ENCODE measurements at places on chromosomes 4 and X.

GRCh38 chr4:34851411-34851810 is 1392.9 kb downstream of the ARAP2 start:
- no peak for DNase-seq

GRCh38 chr4:76729460-76729859 is 168.5 kb downstream of the SOWAHB start:
- DNase-seq, result no peak

GRCh38 chr4:85402371-85402770 is 72.6 kb upstream of the ARHGAP24 start:
- DNase-seq, result no peak

- DNase-seq, result no peak
Observed at GRCh38 chr4:23485801-23486200, 404.0 kb downstream of the PPARGC1A start.

- no peak for DNase-seq
Observed at GRCh38 chr4:66911880-66912279, 633.4 kb downstream of the CENPC start.

- no peak for DNase-seq
Observed at GRCh38 chr4:101660607-101661006, 129.9 kb upstream of the BANK1 start.

DNA sequence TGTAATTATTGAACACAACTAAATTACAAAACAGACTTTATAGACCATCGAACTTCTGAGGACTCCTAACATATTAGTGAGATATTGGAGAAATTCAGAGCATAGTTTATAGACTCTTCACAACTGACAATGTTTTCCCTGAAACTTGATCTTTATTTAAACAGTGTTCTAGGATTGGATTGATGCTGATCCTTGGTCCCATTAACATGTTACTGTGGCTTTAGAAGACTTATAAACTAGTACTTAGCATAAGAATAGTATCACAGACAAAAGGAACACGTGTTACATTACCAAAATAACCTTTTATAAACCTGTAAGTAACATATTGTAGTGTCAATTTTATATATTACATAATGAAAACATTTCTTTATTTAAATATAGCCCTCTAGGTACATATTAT is 689.6 kb downstream of the CCSER1 start:
- DNase-seq, result no peak

DNA sequence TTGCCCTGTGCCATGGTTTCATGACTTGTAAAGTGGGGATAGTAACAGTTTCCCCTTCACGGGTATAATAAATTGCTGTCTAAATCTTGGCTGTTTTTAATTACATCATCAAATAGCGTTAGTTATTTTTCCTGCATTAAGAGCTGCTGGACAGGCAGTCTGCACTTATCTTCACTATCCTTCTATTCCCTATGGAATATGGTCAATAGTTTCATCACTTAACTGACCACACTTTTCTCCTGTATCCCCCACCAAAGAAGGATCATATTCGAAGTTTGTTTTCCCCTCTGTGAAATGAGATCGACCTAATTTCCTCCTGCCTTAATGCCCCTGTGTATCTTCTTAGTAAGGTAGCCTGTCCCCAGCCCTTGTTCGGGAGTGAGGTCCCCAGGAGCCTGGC is 133.2 kb downstream of the SHROOM3 start:
- DNase-seq, result no peak

DNA sequence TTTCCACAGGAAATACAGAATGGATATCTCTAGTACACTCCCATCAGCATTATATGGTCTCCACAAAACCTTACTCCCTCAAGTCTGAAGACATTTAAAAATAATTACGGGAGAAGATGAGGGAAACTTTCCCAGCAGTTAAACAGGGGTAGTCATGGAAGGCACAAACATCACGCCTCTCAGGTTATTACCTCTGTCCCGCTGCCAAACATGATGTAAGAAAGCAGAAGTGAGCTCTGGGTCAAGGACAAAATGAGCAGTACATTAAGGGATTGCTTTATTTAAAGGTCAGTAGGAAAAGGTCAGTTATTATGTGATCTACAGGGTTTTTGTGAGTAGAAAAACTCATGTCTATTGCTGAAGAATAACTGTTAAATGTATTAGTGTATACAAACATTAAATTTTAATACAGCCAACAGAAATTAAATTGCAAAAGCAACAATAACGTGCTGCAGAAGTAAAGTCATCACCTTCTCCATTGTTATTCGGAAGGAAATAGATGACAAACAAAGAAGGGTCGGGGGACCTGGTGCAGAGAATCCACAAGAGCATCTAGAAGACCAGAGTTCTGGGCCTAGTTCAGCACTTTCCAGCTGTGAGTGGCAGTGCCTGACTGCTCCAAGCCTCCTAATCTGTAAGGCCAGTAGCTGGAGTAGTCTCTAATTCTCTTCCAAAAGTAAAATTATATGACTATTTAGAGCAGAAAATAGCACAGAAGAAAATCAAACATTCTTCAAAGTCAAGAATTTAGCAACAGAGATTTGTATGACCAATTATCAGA is 171.2 kb downstream of the PPP3CA start:
- no peak for DNase-seq

DNA sequence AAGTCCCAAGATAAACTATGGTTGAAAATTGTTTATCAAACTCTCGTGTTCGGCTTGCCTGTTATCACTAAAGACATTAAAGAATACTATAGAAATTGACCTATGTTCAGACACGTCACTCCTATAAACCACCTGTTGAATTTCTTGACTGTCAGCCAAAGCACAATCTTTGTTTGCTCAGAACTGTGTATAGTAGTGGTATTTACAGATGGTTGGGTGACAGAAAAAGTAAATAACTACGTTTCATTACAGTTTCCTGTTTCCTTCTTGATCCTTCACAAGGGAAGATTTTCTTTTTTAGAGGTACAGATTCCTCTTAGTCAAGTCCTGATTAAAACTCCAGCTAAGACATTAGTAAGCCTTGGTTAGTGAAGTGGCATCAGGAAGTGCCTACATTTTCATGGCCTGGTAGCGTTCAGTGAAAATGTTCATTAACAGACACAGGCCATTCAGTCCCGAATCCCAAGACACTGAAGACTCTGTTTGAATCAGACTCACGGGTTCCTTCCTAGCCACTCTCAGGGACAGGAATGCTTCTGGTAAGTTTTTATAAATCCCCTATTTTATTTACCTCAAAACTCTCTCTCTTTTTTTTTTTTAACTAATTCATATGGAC is at the start of gene SMIM31:
Gene SMIM31, plus strand, starts transcription at position 259 of the 616 bp plus-strand sequence. CDS start 16,313 bp downstream, outside the sequence.
- DNase-seq, result no peak

- no peak for DNase-seq
Observed at GRCh38 chr4:78220283-78220682, 163.2 kb downstream of the FRAS1 start.

DNA sequence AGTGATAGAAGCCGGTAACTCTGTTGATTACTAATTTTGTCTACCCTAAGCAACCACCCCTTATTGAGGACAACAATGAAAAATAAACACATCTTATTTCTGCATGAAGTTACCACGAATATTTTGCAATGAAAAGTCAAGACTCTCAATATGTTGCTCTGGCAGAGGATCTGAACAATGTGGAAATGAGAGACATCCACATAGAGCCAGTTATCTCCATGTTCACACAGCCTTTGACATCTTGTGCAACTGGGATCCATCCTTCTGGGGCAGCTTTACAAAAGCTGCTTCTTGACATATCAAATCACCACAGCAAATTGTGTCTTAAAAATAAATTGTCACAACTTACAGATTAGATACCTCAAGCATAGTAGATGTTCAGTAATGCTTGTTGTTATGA is 10.2 kb downstream of the EDNRA start:
- DNase-seq, result no peak

DNA sequence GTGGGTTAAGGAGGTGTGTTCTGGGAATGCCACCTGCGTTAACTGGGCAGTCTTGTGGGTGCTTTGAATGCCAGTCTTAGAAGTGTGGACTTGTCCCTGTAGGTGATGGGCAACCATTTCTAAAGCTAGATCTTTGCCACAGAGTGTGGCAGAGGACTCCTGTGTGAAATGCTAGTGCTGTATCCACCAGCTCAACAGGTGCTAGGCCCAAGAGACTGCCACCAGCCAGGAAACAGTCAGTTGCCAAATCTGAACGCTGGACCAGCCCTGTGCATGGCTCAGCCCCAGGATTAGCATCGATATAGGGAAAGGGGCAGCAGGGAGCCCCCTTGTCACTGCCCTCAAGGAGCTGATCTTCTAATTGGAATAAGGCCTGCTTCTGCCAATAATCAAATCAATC is 35.3 kb downstream of the STARD8 start:
- no peak for DNase-seq

- no peak for DNase-seq
Observed at GRCh38 chr4:163598489-163598888, 104.0 kb downstream of the TMA16 start.

GRCh38 chr4:42906891-42907759 is 14.6 kb downstream of the GRXCR1 start:
- DNase-seq, result no peak

GRCh38 chr4:150318527-150318926 is 240.3 kb downstream of the DCLK2 start:
- no peak for DNase-seq

GRCh38 chrX:39823854-39824253 is 273.9 kb downstream of the BCOR start:
- no peak for DNase-seq

DNA sequence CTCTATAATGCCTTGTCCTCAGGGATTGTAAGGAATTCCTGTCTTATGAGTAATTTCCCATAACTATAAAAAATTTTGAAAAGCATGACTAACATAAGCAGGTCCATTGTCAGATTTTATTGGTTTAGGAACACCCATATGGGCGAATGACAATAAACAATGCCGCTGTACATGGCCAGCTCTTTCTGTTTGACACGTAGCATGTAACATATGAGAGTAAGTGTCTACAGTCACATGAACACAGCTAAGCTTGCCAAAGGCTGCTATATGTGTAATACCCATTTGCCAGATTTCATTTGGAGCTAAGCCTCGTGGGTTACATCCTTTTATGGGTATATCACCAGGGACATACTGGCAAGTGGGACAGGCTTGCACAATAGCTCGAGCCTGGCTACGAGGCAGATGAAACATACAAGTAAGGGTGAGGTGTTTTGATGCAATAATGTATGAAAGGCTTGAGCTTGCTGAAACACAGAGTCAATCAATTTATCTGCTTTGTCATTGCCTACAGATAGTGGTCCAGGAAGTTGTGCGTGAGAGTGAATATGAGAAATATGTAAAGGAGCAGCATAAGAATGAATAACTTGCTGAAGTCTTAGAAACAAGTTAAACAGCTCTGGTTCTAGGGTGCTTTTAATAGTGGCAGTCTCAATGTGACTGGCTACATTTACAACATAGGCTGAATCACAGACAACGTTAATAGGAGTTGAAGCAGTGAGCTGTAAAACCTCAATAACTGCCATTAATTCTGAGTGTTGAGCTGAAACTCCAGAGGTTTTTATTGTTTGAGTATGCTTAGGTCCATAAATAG is 67.4 kb upstream of the UGT2B10 start:
- DNase-seq, result no peak

DNA sequence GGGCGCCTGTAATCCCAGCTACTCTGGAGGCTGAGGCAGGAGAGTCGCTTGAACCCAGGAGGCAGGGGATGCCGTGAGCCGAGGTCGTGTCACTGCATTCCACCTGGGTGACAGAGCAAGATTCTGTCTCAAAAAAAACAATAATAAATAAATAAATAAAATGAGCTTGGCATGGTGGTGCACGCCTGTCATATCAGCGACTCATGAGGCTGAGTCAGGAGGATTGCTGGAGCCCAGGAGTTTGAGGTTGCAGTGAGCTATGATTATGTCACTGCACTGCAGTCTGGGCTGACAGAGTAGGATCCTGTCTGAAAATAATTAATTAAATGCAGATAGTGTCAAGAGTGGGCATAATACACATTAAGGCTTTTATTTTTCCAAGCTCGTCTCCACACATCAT is 77.5 kb downstream of the DHRSX start:
- DNase-seq, result no peak

- no peak for DNase-seq
Observed at GRCh38 chr4:152045807-152046571, 285.2 kb upstream of the GATB start.

GRCh38 chr4:6680372-6681034 is 13.2 kb upstream of the S100P start:
- DNase-seq, result no peak

DNA sequence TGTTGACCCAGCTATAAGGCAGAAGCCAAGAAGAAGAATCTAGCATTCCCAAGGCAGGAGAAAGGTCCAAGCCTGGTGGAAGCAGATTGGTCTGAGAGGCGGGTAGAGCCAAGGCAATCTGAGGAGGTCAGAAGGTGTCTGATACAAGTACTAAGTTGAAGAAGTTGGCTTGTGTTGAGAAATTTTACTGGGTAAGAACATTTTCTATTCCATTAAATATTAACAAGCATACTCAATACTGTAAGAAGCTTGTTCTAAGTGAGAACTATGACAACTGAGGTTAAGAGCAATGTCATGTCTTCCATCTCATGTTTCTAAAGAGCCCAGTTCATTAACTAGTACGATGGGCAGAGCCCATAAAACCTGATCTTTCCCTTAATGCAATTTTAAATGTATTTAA is 75.0 kb downstream of the FAM13A start:
- no peak for DNase-seq

DNA sequence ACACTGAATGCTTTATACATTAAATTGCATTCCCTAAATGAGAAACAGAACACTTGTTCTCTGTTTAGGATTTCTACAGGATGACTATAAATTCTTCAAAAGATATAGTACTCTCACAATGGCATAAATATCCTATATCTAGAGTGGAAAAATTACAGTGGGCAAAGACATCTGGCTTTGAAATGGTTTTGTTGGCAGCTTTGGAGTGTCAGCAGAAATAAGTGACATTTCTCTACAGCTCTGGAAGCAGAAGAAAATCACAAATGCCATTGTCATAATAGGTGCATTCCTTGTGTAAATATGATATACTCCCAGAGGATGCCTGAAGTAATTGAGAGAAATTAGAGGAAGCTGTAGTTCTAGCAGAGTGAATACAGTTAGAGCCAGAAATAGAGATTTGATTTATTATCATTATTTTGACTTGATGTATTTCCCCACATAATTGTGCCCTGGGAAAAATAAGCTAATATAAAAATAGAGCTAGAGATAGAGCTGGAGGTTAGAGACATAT is 95.9 kb upstream of the GALNTL6 start:
- no peak for DNase-seq

DNA sequence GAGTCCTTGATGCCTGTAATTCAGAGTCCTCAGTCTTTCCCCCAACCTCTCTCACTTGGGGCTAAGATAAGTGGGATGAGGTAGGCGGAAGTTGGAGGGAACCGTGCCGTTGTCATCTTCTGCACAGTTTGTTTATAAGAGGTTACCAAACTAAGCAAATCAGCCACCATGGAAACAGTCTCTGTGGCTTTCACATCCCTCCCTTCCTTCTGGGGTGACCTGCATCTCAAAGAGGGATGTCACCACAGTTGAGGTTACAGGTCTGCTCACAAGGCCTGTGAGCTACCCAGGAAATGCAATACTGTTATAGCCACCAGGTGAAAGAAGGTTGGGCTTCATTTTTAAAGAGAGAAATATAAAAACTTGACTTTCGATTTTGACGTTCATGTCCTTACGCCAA is 26.3 kb downstream of the RTL5 start:
- DNase-seq, result peak; percentile 0

GRCh38 chrX:136582624-136583023 is 50.6 kb downstream of the VGLL1 start:
- DNase-seq, result no peak

Measured in effector CD8-positive, alpha-beta T cell (primary cell).